ENCODE measurements at places on chromosomes 6 and 20. TPM values are rescaled to one million over a fixed set of nuclear protein-coding genes. Genes with fewer than 3 reads are reported as not detected.

The CARMIL1 gene
- 22.3 TPM for polyA plus RNA-seq

The TGM2 gene
- 44.6 TPM for polyA plus RNA-seq

DNA sequence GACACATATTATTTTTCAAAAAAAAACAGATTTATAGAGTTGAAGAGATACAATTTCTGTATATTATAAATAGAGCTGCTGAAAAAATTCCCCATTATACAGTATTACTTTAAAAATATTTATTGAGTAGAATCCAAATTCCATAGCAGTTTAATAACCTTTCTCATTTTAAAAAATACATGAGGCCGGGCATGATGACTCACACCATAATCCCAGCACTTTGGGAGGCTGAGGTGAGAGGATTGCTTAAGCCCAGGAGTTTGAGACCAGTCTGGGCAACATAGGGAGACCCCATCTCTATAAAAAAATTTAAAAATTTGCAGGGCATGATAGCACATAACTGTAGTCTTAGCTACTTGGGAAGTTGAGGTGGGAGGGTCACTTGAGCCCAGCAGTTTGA, 13.0 kb downstream of the ATRN start:
- DNase-seq: no peak

DNA sequence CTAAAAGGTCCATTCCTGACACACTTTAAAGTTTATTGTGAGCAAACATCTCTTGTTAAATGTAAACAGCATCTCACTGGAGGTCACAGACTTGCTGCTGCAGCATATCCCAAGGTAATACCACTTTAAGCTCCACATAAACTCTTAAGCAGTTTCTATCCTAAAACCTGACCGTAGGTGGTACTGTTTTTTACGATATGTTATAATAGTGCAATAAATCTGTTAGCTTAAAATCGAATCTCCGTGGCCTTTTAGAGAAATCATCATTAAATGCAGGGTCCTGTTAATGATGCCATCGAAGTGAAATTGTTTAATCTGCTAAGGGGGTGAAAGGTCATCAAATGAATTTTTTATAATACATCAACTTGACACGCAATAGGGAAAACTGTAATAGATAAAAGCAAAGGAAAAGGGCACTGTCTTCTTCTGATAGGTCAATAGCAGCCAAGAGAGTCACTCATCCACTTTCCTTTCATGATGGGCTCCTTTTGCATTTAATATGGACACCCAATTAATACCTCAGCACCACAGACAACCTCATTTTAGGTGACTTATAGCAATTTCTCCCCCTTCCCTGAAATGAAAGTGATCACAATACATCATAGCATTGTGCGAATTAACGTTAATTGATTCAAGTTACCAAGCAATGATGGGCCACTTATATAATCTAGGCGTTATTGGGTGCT, 436.1 kb downstream of the PKHD1 start:
- no peak for DNase-seq

- DNase-seq: peak; percentile 6
These were observed 77.6 kb downstream of the HUS1B start for GRCh38 chr6:579339-579738.

DNA sequence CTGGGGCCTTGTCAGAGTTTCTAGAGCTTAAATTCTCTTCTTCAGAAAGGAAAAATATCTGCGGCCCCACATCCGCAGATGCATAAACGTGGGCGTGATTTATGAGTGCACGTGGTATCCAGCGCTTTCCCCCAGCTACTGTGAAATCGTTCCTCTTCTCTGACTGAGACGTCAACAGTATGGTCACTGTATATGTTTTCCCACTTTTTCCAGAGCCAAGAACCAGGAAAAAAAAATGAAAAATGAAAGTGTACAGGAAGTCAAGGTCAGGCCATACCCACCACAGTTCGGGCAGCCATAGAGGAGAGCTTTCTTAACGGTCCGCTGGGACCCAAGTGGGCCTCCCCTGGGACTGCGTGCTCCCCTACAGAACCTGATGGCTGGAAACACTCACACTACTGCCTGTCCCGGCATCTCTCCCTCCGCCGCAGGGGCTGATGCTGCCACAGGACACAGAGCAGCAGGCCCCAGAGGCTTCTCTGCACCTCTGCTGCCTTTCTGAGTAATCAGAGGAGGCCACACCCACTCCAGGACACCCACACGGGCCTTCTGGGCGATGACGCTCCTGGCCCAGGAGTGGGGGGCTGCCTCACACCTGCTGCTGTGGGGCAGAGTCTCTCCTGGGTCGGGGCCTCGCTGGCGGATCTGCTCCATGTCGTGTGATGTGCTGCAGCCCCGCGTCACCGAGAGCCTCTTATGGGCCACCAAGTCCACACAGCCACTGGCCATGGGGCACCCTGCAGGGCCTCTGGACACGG, 16.4 kb upstream of the STX16 start:
- no peak for DNase-seq

GRCh38 chr20:32902456-32903420, 44.0 kb downstream of the EFCAB8 start:
- DNase-seq: no peak

DNA sequence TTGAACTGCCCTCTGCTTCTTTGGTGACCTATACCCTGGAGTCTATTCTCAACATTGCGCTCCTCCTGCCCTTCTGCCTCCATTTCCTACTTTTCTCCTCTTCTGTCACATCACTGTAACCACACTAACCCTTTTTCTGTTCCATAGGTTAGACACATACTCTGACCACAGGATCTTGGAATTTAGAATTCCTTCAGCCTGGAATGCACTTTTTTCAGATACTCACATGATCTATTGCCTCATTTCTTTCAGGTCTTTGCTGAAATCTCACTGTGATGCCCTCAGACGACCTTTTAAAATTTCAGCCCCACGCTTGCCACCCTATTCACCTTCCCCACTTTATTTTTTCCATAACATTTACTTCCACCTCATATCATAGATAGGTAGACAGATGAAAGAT, 5.1 kb downstream of the VNN1 start:
- no peak for DNase-seq

GRCh38 chr6:18155864-18156421, 721 bp downstream of the KDM1B start:
- DNase-seq: peak; percentile 88

- DNase-seq: no peak
These were observed 85.7 kb upstream of the AGPAT4 start for GRCh38 chr6:161359618-161359945.

- DNase-seq: no peak
These were observed 180.8 kb upstream of the PLN start for GRCh38 chr6:118367314-118367713.

DNA sequence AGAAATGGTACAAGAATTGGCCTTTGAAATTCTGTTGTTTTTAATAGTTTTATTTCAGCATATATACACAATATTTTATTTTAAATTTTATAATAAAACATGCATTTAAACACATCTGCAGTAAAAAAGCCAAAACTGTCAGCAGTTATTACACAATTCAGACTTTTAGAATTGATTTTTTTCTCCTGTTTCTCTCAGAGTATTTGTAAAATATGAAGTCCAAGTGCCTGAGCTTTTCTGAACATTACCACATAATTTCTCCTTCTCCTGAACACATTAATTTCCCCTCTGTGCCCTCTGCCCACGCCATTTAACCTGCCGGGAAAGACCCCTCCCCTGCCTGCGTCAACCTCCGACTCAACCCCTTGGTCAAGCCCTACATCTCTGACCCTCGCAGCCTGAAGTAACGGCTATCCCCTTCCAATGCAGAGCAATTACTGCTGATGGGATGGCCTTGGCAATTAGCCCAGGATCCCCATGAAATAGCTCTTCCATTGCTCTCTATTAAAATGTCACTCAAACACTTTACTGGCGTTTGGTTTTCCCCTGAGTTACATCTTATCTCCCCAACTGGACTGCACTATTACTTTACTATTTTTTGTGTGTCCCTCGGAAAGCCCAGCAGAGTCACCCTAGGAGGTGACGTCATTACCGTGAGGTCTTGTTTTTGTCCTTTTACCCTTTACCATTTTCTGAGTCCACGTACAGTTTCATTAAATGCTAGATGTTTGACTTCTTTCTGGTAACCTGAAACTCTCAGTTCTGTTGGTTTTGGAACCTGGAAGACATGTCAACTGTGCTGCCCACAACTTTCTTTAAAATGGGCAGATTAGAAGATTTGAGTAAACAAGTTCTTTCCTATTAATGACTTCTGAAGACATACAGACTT, 146.7 kb upstream of the TAB2 start:
- no peak for DNase-seq

DNA sequence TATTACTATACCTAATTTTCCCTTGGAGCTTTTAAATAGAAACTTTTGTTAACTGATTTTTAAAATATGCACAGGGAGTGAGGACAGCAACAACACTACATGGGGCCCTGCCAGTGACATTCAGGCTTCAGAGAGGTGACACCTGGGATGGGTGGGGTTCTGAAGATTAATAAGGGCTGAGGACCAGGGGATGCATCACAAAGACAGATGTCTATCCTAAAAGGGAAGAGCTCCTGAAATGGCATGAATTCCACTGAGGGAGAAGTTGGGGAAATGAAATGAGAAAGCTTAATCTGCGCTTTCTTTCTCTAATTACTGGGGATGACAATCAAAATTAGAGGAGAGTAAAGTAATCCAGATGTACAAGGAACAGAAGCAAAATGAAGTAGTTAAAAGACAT, 162.8 kb downstream of the BTBD9 start:
- DNase-seq: no peak

Measured in kidney (tissue), 22 donors.